ENCODE measurements at places on chromosomes 7 and 10.

DNA sequence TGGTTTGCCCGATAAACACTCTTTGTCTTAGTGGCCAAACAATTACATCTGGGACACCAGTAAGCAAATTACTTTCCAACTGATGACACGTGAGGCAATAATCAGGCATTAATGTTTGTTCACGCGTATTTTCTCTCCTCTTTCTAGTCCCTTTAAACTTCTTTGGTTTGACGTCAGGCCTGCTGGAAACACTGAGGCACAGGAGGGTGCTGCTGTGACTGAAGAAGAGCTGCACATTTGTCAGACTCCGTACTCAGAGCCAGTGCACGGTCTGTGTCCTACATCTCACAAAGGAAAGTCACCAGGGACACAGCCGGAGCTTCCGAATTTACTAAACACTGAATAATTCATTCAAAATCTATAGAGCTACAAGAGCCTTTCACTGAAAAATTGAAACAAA, 57.6 kb upstream of the ANAPC16 start:
- DNase-seq = no peak

GRCh38 chr7:28490831-28491230, 78.5 kb downstream of the CREB5 start:
- DNase-seq = no peak

- no peak for DNase-seq
These were observed 432.7 kb upstream of the GALNT17 start for GRCh38 chr7:70699271-70699670.

- no peak for DNase-seq
These were observed 49.9 kb downstream of the DNAJC1 start for GRCh38 chr10:21953585-21954057.

GRCh38 chr10:49668684-49669083, 10.8 kb upstream of the C10orf53 start:
- DNase-seq = no peak

DNA sequence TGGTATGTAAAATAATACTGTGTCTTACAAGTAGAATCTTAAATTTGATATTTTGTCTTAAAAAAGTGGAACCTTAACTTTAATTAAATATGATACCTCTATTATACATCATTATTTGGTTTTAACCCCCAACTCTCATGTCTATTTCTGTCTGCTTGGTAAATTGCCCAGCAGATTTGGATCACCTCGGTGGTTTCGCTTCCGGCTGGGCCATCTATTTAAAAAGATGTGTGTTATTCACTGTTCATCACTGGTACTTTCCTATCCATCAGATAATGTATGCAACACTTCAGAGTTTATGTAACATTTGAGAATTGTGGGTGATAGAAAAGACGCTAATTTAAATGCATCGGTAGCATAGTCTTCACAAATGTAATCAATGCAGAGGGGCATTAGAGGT, 119.7 kb downstream of the SND1 start:
- no peak for DNase-seq

DNA sequence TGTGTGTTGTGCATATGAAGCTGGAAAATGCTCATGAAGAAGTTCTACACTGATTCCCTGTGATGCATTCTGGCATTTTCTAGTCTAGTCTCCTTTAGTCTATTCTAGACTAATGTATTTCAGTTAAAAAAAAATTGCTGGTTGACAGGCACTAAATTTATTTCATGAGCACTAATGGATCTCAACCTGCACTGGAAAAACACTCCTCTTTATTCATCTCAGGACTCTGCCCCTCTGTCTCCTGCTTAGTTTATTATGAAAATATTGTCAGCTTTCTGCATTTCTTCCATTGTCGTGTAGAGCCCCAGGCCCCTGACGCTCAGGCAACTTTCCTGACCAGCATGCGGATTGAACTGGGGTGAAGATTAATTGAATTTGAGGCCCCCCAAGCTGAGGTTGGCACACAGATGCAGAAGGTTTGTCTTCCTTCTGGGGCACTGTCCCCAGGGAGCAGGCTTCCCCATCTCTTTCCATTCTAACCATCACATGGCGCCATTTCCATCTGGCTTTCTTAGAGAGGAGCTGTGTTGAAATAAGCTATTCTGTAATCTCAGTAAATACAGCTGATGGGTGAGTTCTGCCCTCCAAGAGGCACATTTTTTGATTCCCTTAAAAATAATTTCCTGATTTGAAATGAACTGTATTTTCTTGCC, 128.7 kb downstream of the INSYN2A start:
- no peak for DNase-seq

- DNase-seq = no peak
These were observed 23.5 kb upstream of the GPR146 start for GRCh38 chr7:1020849-1021251.

- peak; percentile 40 for DNase-seq
These were observed at the start of gene NYAP1 for GRCh38 chr7:100483722-100484672. NYAP1 (plus strand) TSS chr7:100483927; CDS start chr7:100485312, 1,385 bp downstream.

- no peak for DNase-seq
These were observed 54.6 kb upstream of the RNF32 start for GRCh38 chr7:156585926-156586325.

GRCh38 chr7:7696458-7697119, 21.8 kb downstream of the RPA3 start:
- no peak for DNase-seq

GRCh38 chr10:35870665-35871310, 228.7 kb upstream of the FZD8 start:
- DNase-seq = no peak

GRCh38 chr7:14800664-14801063, 101.9 kb downstream of the DGKB start:
- DNase-seq = no peak

DNA sequence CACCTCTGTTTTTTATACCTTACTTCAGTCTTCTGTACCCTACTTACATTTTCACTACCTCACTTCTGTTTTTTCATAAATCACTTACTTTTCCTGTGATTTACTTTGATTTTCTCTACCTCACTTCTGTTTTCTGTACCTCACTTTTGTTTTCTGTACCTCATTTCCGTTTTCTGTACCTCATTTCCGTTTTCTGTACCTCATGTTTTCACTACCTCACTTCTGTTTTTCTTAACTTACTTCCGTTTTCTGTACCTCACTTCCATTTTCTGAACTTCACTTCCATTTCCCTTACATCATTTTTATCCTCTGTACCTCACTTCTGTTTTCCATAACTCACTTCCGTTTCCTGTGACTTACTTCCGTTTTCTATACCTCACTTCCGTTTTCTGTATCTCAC, 492.0 kb upstream of the AKR1E2 start:
- DNase-seq = no peak

DNA sequence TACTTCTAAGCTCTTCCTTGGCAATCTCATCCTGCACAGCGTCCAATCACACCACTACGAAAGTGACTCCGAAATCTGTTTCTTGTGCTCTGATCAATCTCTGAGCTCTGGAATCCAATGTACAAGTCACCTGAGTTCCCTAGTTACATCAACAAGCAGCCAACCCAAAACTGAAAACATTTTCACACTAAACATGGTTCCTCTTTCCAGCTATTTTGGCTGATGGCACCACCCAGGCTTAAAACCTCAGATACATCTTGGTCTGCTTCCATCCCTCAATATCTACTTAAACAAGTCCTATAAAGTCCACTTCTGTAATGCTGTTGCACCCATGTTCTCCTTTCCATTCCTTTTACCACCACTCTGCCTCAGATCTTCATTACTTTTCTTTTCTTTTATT, 3.6 kb downstream of the BLOC1S2 start:
- no peak for DNase-seq

DNA sequence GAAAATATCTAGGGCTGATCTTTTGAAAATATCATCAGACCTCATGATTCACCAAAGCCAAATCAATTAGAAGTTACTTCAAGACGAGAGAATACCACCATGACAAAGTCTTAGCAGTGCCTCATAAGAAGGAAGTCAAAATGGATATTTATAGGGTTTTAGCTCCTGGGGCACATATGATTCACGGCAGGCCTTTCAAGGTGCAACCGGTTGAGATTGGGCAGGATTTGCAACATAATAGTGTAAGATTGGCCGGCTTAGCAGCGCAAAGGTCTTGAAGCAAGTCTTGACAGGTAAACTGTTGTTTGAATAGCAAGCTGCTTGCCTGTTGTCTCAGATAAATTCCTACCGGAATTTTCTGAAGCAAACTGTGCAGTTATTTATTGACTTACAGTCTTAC, 17.5 kb downstream of the ADRB1 start:
- DNase-seq = no peak

DNA sequence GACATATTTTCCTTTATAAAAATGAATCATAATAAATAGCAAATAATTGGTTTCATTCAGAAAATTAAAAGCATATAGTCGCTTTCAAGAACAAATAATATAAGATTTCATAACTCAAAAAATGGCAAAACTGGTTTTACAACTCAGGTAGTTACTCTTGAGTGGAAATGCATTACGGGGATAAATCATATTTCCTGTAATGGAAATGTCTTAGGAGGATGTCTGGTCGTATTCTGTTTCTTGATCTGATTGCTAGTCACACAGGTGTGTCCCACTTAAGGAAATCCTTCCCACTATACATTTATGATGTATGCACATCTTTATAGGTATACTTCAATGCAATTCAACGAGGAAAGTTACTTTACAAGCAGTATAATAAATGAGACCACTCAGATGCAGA, 20.7 kb downstream of the NRAP start:
- no peak for DNase-seq

DNA sequence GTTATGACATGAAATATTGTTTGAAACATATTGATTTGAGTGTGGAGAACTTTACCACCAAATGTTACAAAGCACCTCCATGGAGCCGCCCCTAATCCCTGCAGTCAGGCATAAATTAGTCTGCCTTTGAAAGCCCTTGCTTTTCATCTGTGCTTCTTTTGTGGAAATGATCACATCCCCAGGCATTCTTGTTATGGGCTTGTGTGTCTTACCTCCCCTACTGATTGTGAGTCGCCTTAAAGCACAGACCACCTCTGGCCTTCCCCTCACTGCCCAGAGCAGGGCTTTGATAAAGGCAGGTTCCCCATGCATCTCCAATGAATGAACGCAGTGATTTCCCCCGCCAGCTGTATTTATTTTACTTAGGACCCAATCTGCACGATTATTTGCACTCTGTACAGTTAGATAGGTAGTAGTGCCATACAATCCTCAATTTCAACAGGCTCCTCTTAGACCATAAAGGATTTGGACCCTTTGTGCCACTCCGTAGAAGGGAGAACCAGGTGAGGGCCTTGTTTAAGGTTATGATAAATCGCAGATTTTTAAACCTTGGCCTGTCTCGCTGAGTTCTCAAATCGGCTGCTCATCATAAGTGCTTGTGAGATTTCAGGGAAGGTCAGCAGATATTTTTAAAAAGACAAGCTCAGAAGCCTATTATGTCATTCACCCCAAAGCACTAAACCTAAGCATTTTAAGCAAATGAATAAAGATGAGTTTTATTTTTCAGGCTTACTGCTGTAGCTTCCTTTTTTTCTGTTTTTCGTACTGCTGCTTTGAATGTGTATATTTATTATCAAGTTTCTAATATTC, 107.8 kb downstream of the CUBN start:
- DNase-seq = no peak

DNA sequence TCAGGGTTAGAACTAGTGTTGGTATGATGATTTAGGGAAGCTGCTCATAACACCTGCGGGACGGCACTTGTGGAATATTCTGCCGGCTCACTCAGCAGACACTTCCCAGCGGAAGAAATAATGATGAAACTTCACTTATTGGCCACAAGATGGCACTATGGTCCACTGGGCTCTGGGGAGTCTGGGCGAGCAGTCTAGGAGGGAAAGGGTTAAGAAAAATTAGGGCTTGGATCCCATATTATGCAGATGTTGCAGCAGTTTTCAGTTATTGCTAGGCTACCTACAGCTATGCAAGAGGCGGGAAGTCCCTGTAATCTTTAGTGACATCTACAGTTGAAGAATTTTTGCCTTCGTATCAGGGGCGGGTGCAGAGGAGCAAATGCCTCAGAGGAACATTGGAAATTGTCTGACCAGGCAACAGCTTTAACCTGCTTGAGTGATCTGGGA, 238.7 kb upstream of the PRSS58 start:
- DNase-seq = no peak

DNA sequence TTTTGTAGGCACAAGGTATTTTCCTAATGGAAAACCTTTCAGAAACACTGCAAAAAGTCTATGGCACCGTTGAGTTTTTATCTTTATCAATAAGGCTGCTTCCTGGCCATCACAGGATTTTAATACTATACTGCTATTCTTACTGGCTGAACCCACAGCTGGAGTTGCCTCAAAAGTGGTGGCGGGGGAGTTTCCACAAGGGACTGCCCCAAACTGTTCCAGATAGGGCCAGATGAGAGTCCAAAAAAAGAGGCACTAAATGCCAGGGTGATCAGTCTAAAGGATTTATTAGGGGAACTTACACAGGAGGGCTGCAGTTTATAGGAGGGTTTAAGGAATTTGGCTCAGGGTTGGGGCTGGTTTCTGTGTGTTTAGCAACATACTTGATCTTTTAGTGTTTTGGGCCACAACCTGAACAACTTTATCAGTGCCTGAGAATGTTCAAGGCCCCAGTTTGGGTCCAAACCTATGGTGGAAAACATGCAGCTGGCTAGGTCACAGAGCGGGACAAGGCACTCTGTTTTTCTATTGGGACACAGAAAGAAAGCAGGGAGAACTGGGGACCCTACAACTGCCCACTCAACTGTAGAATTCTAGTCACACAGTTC, 41.4 kb downstream of the STAM start:
- DNase-seq = no peak

DNA sequence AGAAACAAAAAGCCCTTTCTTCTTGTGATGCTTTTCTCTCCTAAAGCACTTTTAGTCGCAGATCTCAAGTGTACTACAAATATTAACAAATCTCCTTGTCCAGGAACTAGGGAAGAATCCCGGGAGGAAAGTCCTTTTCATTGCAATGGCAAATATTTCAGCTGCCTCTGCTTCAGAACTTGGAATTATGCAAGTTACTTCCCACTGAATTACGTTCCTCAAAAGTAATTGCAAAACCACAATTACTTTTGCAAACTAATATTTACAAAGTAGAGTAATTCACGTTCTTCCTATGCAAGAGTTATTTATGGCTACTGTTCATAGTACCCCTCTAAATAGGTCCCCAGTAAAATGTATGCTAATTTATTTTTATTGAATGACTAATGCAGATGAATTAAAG, 14.5 kb downstream of the PRKCQ start:
- no peak for DNase-seq

DNA sequence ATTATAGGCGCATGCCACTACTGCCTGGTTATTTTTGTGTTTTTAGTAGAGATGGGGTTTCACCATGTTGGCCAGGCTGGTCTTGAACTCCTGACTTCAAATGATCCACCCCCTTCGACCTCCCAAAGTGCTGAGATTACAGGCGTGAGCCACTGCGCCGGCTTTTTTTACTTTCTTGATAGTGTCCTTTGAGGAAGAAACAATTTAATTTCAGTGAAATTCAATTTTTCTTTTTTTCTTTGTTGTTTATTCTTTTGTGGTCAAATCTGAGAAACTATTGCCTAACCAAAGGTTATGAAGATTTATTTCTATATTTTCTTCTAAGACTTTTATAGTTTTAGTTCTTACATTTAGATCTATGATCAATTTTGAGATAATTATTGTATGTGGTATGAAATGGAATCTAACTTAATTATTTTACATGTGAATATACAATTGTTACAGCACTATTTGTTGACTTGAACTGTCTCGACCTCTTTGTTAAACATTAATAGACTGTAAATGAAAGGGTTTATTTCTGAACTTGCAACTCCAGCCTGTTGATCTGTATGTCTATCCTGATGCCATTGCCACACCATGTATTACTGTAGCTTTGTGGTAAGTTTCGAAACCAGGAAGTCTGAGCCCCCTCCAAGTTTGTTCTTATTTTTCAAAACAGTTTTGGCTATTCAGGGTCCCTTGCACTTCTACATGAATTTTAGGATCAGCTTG, 19.8 kb upstream of the RASSF4 start:
- DNase-seq = no peak

- no peak for DNase-seq
These were observed 2.6 kb upstream of the CAV1 start for GRCh38 chr7:116522247-116522646.

GRCh38 chr7:1989049-1989860, 243.5 kb downstream of the MAD1L1 start:
- DNase-seq = no peak

Measured in Peyer's patch (tissue), 4 donors.